ENCODE measurements at places on chromosomes 2 and 18. TPM values are rescaled to one million over a fixed set of nuclear protein-coding genes. Genes with fewer than 3 reads are reported as not detected.

The TEX261 gene
- total RNA-seq, result 51.7 TPM

The SERPINB11 gene
- total RNA-seq, result not detected

The BCL2 gene
- total RNA-seq, result 121 TPM

DNA sequence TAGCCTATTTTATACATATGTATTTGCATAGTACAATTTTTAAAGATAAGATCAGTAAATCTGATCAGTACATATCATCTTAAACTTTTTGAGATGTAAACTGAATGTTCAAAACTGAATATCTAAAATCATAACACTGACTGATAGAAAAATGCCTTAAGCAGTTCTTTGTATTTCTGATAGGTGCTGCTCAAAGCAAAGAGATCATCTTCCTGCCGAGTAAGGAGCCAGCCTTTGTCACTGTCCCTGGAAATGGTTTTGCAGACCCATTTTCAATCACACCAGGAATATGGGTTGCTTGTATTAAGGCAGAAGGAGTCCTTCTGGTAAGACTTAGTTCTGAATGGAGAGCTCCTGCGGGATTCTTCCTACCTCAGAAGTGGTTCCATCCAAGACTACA, 135.0 kb downstream of the LAMA3 start:
- no peak for DNase-seq

DNA sequence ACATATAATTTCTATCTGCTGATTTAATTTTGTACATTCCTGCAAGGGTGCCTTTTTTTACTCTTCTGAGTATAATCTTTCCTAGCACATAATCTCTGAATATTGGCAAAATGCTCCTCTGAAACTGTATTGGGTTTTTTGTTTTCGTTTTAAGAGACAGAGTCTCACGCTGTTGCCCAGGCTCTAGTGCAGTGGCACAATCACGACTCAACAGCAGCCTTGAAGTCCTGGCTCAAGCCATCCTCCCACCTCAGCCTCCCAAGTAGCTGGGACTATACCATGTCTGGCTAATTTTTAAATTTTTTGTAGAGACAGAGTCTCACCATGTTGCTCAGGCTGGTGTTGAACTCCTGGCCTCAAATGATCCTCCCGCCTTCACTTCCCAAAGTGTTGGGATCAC, 104.9 kb downstream of the SPTBN1 start:
- no peak for DNase-seq

GRCh38 chr2:191020742-191021381, 6.9 kb upstream of the STAT1 start:
- no peak for DNase-seq

DNA sequence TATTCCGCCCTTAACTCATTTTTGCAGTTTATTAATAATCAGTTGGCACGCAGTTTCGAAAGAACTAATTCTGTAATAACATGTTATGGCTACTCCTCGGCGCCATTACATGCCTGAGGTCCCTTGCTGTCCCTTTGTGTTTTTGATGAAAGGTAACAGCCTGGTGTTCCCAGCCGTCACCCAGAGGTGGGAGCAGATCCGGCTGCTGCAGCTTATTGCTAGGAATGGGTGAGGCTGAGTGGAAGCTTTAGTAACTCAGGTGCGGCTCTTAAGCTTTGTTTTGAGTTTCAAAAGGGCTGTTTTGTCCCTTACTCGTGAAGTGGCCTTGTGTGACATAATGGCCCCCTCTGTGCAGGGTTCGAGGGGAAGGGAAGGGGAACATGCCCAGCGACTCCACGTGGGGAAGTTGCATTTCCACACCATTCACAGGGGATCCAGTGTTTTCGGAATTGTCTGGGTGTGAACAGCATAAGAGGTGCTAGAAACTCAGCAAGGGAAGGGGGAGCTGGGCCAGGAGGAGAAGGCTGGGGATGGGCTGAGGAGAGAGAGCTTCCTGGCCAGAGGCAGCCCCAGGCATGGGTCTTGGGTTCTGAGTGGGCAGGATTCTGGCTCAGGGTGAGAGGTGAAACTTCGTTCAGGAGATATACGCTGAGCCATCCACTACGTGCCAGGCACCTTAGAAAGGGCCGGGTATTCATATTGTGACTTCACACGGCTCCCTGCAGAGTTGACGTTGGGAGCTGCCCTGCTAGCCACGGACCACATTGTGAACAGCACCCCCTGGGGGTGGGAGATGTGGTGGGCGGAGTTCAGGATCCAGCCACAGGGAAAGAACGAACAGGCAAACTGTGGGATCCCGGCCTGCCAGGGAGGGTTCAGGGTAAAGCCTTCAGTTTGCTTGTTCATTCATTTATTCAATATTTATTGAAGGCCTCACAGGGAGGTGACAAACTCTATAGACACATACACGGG, 84.4 kb downstream of the TGOLN2 start:
- DNase-seq, result peak; percentile 33

DNA sequence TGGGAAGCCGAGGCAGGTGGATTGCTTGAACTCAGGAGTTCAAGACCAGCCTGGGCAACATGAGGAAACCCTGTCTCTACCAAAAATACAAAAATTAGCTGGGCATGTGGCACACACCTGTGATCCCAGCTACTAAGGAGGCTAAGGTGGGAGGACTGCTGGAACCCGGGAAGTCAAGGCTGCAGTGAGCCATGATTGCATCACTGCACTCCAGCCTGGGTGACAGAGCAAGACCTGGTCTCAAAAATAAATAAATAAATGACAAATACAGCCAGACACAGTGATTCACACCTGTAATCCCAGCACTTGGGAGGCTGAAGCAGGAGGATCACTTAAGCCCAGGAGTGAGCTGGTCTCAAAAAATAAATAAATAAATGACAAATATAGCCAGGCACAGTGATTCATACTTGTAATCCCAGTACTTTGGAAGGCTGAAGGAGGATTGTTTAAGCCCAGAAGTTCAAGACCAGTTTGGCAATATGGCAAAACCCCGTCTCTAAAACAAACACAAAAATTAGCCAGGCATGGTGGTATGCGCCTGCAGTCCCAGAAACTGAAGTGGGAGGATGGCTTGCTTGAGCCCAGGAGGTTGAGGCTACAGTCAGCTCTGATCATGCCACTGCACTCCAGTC, 6.2 kb downstream of the KANSL3 start:
- no peak for DNase-seq

DNA sequence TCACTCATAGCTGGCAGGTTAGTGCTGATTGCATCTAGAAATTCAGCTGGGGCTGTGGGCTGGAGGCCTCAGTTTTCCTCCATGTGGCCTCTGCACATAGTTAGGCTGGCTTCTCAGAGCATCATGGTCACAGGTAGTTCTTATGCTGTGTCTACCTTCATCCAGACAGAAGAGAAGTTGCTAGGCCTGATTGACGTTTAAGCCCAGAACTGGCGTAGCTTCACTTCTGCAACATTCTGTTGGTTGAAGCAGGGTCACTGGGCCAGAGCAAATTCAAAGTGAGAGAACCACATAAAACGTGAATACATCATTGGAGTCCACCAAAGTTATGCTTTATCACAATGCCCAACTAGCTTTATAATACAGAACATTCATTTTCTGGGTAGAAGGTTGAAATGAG, 116.0 kb downstream of the SPP2 start:
- DNase-seq, result no peak

DNA sequence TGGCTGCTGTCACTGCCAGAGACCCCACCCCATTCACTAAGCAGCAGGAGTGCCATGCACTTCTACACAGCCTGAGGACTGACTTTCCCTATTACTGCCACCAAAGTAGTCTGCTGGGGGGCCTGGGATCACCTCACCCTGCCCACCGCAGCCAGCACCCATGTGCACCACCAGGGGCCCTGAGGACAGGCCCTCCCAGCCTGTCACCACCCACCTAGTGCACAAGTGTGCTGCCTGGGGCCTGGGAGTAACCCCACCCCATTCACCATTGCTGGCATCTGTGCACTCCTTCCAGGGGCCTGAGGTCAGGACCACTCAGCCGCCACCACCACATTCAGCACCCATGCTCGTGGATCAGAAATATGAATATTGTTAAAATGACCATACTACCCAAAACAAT, 247.8 kb upstream of the NCKAP5 start:
- DNase-seq, result no peak

- no peak for DNase-seq
These were observed 196.1 kb upstream of the OSR1 start for GRCh38 chr2:19554520-19554919.

- DNase-seq, result no peak
These were observed 104.0 kb downstream of the PRPF40A start for GRCh38 chr2:152613235-152613634.
